ENCODE measurements at places on chromosomes 12 and 14.

DNA sequence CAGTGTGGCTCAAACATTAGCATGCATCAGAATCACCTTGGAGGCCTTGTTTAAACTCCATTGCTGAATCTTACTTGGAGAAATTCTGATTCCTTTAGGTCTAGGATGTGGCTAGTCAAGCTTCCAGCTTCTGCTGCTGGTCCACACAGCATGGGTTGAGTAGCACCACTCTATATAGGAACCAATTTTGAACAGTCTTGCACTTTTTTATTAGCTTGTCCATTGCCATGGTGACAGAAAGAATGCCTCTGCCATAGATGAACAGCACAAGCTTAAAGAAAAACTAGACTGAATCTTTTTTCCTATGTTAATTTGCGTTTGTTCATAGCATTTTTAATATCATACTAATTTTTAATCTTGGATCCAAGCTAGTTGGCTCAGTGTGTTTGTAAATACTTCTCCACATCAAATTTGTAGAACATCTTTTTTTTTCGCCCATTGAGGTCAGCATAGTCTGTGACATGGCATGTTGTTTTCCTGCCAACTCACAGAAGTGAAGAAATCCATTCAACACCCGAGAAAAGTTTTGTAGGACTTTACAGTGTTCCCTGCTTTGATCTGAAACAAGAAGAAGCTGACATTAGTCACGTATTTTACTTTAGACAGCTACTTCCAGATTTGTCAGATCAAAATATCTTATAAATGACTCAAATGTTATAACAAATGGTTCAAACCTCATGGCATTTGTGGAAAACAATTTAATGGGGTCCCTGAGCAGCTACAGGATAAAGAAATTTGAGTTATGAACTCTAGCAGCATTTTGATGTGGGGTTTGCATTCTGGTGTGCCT, 438.8 kb downstream of the EGLN3 start:
- DNase-seq: no peak

DNA sequence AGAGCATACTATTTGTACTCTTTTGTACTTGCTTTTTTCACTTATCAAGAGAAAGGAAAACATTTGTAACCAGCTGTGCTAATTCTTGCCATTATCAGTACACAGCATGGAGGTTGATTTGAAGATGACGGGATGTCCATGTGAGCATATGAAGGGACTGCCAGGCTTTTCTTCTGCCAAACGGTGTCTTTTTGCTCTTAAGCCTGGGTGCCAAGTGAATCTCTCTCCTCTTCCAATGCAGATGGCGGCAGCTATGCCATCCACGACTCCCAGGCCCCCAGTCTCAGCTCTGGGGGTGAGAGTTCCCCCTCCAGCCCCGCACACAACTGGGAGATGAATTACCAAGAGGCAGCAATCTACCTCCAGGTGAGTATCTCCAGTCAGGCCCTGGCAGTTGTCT, 38.9 kb downstream of the TPCN1 start:
- DNase-seq: no peak

- DNase-seq: no peak
Measured at GRCh38 chr14:99274346-99275221, 2.6 kb upstream of the BCL11B start.

GRCh38 chr12:85923767-85924331, 49.8 kb downstream of the NTS start:
- no peak for DNase-seq

DNA sequence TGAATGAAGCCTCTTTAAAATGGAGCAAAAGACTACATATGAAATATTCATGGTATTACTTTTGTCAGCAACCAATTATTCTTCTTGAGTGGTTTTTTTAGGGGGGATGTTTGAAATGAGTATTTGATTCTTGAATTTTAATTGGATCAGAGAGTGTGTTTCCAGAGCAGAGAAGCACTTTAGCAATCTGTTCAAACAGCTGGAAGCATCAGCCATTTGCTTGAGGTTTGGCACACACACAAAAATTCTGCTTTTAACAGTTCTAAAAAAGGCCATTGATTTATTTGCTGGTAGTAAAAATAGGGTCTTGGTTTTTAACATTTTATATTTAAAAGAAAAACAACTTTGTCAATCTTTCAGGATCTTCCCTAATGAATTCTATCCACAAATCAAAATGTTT, 292.7 kb downstream of the LRFN5 start:
- no peak for DNase-seq

DNA sequence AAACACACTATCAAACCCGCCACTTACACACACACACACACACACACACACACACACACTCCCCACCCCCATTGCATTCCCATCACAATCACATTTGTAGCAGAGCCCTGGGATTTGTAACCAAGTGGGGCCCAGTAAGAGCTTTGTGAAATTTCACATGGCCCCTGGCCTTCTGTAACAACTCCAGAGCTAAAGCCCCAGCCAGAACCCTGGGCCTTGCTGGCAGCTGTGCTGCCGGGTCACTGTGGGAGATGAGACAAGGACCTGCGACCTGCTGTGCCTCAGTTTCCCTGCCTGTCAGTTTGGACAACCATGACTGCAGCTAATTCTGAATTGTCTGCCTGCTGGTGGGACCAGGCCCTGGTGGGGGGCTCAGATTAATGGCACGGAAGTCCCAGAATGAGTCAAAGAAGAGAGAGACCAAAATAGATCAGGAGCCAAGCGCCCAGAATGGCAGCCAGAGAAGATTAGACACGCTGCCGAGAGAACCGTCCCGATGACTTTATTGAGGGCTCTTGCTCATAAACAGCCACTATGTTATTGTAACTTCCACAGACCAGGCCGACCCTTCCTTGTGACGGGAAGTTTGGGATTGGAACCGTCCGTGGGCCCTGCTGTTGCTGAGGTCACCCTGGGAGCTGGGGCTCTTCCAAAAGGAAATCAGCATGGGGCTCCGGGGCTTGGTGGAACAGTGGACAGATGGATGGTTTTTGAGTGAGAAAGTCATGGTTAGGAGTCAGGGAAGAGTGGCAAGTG, 123.1 kb downstream of the ZFP36L1 start:
- DNase-seq: no peak

DNA sequence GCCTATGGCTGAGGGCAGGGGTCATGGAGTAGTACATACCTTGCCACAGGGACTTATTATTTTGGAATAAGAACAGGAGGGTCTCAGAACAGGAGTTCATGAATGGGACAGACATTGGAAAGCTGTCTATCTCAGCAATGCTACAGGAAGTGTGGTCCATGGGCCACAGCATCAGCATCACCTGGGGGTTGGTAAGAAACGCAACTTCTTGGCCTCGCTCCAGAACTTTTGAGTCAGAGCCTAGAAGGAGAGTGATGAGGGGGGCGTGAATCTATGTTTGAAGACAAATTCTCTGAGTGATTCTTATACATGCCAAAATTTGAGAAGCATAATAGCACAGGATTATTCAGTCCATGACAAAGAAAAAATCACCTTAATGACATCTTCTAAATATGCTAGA, 156.6 kb downstream of the RPAP3 start:
- DNase-seq: no peak

DNA sequence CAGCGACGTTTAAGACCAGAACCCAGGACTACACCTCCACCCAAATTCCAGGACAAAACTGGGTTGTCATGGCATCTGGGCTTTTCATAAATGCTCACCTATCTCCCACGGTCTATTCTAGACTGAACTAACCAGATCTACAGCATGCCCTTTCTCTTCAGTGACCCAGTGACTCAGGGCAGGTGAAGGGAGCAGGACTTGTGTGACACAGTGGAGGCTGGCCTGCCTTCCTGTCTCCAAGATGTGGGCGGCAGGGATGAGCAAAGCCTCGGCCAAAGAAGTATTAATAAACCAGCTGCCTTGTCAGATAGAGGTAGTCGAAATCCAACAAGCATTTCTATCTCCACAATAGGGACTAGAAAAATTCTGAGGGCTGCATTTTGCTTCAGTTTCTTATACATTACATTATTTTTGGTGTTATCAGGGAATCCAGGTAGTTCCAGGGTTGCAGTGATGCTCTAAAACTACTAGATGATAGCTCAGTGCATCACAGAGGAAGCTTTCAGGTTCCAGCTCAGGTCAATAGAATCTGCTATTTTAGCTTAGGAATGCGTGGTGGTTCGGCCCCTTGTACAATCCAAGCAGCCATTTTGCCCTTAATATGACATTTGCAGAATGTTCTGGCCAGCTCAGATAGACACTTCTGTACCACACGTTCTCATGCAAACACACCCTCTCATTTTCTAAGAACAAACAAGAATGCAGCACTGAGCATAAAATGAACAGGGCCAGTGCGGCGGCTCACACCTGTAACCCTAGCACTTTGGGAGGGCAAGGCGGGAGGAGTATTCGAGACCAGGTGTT, 4.2 kb upstream of the GLRX5 start:
- no peak for DNase-seq

GRCh38 chr12:67068204-67068731, 200.9 kb upstream of the CAND1 start:
- DNase-seq: no peak

DNA sequence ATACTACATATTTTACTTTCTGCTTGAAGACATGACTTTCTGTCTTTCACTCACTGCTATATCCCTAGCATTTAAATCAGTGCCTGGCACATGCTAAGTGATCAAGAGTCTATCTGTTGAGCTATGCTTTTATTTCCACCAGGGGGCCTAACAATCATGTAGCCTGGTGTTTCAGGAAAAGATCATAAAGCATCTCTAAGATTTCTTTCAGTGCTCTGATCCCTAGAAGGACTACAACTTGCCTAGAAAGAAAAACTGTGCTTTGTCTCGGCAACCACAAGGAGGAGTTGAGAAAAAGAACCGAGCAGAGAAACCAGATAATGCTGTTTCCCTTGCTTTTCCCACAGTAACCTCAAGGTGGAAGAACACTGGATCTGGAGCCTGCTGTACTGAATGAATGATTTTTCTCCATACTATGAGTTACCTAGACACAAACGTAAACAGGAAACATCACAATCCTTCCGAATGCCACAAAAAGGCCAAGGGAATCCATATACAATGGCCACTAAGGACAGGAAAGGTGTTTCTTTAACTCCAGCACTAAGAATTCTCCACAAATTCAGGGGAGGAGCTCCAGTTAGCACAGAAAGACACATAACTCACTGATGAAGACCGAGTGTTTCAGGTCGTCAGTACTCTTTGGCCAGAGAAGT, 1.2 kb downstream of the CRY1 start:
- no peak for DNase-seq

GRCh38 chr12:4025181-4026019, 152.2 kb upstream of the PARP11 start:
- DNase-seq: no peak

DNA sequence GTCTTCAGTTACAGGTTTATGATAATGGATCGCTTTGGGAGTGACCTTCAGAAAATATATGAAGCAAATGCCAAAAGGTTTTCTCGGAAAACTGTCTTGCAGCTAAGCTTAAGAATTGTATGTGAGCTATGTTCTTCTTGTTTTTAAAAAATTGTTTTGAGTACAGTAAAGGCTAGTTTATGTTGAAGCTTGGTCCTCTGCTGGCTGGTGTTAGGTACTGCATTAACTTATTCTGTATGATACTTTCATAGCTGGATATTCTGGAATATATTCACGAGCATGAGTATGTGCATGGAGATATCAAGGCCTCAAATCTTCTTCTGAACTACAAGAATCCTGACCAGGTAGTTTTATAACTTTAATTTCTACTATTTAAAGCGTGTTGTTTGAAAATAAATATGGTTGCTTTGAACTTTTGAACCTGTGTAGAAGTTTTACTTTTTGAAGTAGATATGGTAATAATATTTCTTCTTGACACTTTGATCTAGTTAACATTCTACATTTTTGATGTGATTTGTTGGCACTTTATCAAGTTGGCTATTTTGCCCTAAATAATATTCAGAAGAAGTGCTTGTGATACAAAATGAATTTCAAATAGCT, 55.7 kb downstream of the VRK1 start:
- no peak for DNase-seq

GRCh38 chr12:65019696-65020234, 101.3 kb downstream of the WIF1 start:
- DNase-seq: no peak

DNA sequence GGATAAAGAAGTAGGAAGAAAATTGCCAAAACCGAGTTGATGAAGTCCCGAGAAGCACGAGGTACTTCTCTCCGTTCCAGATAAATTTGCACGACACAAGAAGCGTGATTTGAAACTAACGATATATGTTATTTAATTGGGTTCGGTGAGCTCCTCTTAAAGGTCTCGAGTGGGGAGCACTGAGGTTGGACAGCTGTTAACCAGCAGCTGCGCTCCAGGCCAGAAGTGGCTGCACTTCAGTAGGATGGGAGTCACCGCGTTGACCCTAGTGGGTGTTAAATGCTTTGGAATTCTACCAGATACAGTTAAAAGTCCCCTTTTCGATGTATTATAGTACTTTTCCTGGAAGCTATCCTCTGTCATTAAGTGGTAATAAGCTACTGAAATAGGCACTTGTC, 953 bp upstream of the DCAF5 start:
- DNase-seq: no peak

GRCh38 chr12:22377731-22378496, 43.4 kb upstream of the ST8SIA1 start:
- DNase-seq: no peak

- no peak for DNase-seq
Measured at GRCh38 chr14:33949411-33949893, 1.4 kb downstream of the EGLN3 start.

DNA sequence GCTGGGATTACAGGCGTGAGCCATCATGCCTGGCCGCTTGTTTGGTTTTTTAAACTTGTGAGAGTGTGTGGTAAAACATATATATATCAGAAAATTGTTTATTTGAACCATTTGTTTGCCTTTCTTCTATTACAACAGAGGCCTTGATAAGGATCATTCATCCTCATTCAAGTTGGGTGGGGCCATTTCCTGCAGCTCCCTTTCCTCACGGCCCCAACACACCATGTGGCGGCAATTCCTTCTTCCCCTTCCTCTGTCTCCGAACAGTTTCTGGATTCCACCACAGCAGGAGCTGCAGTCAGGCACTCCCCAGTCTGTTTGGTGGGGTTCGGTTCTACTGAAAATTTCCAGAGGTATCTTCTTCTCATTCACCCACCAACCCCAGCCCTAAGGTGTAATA, 42.0 kb upstream of the RASSF3 start:
- no peak for DNase-seq

DNA sequence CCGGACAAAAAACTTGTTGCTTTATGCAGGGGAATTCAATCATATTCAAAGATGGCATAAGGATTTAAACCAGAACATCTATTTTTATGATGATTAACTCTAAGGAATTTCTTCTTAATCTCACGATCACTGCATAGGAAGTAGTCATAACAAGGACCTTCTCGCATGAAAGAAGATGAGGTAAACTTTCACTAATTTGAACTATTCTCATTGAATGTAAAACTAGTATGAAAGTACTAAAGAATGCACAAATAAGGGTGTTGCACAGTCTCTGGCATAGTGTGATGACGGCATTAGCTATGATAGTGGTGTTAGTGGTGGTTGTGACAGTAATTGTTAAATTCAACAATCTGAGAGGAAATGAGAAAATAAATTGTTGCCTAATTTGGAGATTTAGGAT, 280.0 kb downstream of the SLC6A15 start:
- DNase-seq: no peak

- DNase-seq: peak; percentile 31
Measured at GRCh38 chr12:51827925-51828818, 20.3 kb downstream of the FIGNL2 start.

GRCh38 chr12:53463802-53464560, 12.1 kb downstream of the PCBP2 start:
- no peak for DNase-seq

GRCh38 chr14:80356413-80356812, 145.1 kb upstream of the DIO2 start:
- DNase-seq: no peak

Measured in activated T-helper 1 cell treated with anti-CD3 and anti-CD28 coated beads, Interleukin-2, amount 50 U/mL, for 16 hours (primary cell).